ENCODE measurements at places on chromosomes 7 and 10.

- no peak for DNase-seq
Observed at GRCh38 chr10:47290338-47290737, 9.7 kb upstream of the GDF10 start.

GRCh38 chr10:123257904-123258456, 103.8 kb downstream of the BUB3 start:
- no peak for DNase-seq

DNA sequence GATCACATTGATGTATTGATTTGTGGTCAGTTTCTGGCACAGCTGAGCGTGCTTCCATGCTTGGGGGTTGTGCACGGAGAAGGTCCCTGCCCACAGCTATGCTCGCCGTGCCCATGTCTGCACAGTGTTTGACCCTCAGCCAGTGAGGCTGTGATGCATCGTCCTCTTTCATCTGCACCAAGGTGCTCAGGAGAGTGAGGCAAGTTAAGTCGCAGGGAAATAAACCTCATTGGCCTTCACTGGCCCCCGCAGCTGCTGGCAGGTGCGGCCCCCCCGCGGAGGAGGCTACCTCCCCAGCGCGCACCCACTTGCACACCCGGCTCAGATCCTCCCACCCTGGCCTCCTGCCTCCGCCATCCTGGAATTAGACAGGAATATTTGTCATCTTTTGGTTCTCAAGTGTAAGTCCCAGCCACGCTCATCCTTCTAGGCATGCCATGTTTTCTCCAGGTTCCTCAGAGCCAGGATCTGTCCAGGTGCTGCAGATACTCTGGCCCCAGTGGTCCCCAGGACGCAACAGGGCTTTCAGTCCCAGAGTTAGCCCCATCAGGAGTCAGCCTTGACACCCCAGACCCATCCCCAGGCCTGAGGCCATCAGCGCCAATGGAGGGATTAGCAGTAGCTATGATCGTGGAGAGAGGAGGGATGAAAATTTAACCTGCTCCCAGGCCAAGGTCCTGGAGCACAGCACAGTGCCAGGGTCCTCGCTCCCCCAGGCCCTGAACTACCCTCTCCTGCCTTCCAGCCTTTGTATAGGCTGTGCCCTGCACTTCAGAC, 93.7 kb downstream of the OAT start:
- DNase-seq: no peak

- no peak for DNase-seq
Observed at GRCh38 chr7:146129296-146129695, 12.7 kb downstream of the CNTNAP2 start.

GRCh38 chr10:10865303-10865702, 152.4 kb upstream of the CELF2 start:
- no peak for DNase-seq

- DNase-seq: no peak
Observed at GRCh38 chr7:80825499-80825898, 93.4 kb downstream of the SEMA3C start.

- DNase-seq: no peak
Observed at GRCh38 chr10:17435953-17436352, 18.4 kb downstream of the ST8SIA6 start.

GRCh38 chr10:60869652-60870415, 74.2 kb downstream of the RHOBTB1 start:
- no peak for DNase-seq

DNA sequence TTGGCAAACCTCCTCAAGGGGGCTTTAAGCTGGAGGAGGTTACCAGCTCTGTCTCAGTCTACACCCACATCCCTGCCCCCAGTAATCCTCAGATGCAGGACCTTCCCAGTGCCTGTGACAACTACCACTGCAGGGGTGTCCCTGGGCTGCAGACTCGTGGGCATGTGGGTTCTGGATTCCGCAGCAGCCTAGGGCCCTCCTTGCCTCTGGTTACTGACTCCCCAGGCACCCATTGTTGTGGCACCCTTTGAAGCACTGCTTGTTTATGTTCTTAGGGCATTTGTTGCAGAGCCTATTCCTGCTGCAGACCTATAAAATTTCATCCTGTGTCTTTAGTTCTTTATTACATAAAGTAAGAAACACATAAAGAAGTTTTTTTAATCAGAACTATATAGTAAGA, 51.1 kb upstream of the GJD4 start:
- DNase-seq: no peak

DNA sequence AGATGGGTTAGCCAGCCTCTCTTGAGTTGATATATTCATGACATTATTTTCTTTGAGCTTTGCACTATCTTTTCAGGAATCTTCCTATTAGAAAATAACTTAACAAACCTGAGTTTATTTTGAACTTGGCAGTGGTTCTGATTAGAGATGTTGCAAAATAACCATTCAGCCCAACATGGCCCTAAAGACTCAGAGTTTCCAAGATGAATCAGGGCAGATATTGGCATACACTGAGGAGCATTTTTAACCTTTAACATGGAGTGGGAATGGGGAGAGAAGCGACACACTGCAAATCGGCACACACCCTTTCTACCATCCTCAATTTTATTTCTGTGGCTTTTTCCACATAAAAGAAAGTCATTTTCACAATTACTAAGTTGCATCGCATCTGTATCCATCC, 190.8 kb downstream of the TRIL start:
- no peak for DNase-seq

GRCh38 chr7:42618651-42619360, 293.1 kb downstream of the C7orf25 start:
- no peak for DNase-seq

DNA sequence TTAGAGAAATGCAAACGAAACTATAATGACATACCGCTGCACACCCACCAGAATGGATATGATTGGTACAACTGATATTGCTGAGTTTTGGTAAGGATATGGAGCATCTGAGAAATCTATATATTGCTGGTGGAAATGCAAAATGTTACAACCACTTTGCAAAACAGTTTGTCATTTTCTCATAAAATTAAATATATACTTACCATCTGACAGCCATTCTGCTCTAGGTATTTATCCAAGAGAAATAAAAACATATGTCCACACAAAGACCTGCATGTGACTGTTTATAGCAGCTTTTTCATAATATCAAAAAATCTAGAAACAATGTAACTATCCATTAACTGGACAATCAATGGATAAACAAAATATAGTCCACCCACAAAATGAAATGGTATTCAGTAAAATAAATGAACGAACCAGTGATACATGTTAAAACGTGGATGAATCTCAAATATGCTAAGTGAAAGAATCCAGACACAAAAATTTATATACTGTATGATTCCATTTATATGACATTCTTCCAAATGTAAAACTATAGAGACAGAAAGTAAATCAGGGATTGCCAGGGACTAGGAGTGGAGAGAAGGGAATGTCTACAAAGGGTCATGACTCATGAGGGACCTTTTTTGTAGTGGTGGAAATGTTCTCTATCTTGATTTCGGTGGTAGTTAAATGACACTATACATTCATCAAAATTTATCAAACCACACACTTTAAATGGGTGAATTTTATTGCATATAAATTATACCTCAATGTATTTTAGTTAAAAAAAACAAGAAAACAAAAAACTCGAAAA, 312.0 kb upstream of the GLI3 start:
- DNase-seq: no peak

GRCh38 chr10:28316696-28317095, 13.8 kb upstream of the MPP7 start:
- DNase-seq: no peak

GRCh38 chr10:128065881-128066534, 60.2 kb downstream of the MKI67 start:
- DNase-seq: no peak

Data from stimulated activated CD4-positive, alpha-beta T cell treated with anti-CD3 and anti-CD28 coated beads, Interleukin-4, amount 100 ng/mL, for 4 hours (primary cell).